Cortex of kidney (tissue), 1 donor: ENCODE measurements at places on chromosomes 4 and X.

DNA sequence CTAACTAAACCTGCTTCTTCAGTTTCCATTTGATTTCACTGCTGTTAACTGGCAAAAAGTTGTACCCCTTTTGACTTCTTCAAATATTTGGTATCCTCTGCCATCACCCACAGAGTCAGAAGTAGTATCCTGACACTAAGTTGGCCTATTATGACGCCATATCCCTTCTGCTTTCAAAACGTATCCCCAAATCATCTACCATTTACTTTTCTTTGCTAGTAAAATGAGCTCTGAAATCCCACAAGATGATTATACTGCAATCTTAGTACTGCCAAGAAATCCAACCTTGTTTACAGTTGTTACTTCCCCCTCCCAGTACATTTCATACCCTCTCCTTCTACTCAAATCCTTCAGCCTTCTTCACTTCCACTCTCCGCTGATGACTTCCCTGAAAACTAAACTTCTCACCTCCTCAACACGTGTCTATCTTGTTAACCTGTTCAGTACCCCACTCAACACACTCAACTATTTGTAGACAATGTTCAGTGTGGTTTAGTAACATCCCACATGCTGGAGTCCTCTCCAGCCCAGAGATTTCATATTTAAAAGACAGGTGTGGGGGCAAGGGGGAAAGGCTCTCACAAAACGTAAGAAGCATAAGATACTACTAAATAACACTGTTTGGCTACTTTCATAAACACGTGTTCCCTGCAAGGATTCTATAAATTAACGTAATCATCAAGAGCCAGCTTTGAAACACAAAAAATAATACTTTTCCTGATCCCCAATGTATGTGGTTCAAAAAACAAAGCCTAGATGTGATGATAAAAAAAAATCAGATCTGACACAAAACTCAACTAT lies 1.3 kb downstream of the NAF1 start:
- no peak for DNase-seq

DNA sequence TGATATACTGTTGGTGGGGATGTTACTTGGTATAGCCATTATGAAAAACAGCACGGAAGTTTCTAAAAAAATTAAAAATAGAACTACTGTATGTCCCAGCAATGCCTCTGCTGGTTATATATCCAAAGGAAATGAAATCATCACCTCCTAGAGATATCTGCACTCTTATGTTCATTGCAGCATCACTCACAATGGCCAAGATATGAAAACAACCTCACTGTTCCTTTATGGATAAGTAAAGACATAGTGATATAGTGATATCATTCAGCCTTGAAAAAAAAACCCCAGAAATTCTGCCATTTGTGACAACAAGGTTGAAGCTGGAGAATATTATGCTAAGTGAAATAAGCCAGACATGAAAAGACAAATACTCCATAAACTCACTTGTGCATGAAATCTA lies 543.8 kb upstream of the SLIT2 start:
- DNase-seq = no peak

- DNase-seq = no peak
Observed at GRCh38 chr4:144701683-144702233, 55.8 kb downstream of the HHIP start.

GRCh38 chr4:1449475-1449832 lies 43.2 kb upstream of the NKX1-1 start:
- DNase-seq = no peak

- DNase-seq = no peak
Observed at GRCh38 chr4:71287305-71287704, 51.5 kb upstream of the SLC4A4 start.

GRCh38 chr4:83455281-83456183 lies at the start of the genes HELQ and MRPS18C:
TSS of gene HELQ (minus strand) at chr4:83455823. CDS start at chr4:83455693, 130 bp downstream.
TSS of gene MRPS18C (plus strand) at chr4:83456058. CDS start at chr4:83456078, 20 bp downstream.
- peak; percentile 15 for DNase-seq

DNA sequence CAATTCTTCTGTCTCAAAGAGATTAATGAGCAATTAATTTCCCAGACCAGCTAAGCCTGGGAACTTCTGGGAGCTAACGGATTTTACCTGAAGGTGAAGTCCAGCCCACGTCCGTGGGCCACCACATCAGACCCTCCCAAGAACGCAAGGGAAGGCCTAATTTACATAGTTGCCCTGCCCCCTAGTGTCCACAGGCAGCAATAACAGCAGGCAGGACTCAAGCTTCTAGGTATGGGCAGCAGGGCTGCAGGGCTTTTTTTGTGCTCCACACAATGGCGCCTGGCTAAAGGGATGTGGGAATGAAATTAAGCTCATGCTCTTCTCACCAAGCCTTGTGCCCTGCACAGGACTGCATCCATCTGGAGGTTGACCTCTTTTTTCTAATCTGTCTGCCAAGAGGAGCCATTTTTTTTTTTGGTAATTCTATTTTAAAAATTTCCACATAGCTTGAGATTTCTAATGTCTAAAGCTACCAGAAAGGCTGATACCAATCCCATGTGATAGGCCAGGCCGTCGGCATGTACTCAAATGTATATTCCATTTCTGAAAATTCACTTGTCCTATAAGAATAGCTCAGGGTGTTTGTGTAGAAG lies 111.9 kb upstream of the TMEM164 start:
- DNase-seq = no peak

GRCh38 chrX:20144491-20144890 lies 2.9 kb upstream of the EIF1AX start:
- DNase-seq = no peak

GRCh38 chrX:19555683-19556082 lies 40.4 kb upstream of the MAP3K15 start:
- no peak for DNase-seq

DNA sequence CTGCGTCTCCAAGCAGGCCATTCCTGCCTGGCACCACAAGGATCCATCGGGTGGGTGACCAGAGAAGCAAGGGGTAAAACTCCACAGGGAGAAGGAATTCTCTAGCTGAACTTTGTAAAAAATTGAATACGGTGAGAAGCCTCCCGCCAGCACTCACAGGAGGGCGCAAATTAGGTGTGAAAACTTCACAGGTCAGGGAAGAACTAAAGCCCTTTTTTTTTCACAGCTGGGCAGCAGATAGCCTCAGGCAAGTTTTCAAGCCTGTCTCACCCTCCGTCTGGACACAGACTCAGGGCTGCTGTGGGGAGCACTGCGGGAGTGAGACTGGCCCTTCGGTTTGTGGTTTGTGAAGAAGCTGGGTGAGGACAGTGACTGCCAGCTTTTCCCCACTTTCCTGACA lies 224.1 kb upstream of the FGF16 start:
- DNase-seq = no peak

GRCh38 chr4:52755426-52755825 lies 4.2 kb upstream of the ERVMER34-1 start:
- DNase-seq = no peak

DNA sequence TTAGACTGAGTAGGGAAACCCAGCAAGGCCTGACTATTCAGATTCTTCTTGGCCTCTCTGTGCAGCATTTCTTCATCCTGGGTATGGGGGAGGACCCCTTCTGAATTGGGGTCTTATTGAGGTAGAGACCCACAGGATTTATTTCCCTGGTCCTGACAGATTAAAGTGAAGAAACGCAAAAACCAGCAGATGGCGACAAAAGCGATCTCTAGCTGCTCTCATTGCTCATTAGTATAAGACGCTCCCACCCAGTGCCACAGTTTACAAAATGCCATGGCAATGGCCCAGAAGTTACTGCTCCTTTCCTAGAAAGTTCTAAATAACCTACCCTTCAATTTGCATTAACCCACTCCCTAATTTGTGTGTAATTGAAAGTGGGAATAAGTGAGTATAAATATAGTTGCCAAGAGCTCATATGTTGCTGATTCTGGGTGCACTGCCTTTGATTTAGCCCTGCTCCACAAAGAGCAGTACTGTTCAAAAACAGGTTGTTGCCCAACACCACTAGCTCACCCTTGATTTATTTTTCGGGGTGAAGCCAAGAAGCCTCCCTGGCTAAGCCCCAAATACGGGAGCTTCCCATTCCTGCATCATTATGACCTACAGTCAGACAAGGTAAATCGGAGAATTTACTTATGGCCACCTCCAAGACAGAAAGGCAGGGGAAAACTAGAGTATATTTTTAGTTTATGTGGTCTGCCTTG lies 3.7 kb upstream of the BEX4 start:
- no peak for DNase-seq

GRCh38 chr4:48633657-48634056 lies 143.6 kb downstream of the ZAR1 start:
- no peak for DNase-seq

DNA sequence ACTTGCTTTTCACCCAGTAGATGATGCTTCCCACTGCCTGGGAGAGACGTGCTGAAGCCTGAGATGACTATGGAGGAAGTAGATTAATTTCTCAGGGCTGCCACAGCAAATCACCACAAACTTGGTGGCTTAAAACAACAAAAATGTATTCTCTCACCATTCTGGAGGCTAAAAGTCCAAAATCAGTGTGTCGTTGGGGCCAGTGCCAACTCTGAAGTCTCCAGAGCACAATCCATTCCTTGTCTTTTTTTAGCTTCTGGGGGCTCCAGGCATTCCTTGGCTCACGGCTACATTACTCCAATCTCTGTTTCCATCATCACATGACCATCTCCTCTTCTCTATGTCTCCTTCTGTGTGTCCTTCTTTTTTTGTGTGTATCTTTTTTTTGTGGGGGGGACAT lies 105.8 kb upstream of the C1QTNF7 start:
- no peak for DNase-seq

DNA sequence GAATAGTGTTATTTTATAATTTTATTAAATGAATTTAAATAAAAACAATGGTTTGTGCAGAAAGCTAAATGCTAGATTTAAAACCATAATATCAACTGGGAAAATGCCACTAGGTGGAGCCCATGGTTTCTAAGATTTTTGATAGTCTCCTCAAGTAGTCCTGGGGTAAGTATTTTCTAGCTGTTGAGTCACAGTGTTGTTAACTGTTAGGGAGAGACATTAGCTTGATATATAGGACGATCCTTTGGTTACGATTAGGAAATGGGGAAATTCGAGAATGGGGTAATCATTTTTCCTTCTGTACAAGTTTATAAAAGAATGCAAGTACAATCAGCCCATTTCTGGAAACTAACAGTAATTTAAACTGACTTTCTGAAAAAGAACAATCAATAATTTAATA lies 378.4 kb downstream of the ANKRD50 start:
- DNase-seq = no peak

DNA sequence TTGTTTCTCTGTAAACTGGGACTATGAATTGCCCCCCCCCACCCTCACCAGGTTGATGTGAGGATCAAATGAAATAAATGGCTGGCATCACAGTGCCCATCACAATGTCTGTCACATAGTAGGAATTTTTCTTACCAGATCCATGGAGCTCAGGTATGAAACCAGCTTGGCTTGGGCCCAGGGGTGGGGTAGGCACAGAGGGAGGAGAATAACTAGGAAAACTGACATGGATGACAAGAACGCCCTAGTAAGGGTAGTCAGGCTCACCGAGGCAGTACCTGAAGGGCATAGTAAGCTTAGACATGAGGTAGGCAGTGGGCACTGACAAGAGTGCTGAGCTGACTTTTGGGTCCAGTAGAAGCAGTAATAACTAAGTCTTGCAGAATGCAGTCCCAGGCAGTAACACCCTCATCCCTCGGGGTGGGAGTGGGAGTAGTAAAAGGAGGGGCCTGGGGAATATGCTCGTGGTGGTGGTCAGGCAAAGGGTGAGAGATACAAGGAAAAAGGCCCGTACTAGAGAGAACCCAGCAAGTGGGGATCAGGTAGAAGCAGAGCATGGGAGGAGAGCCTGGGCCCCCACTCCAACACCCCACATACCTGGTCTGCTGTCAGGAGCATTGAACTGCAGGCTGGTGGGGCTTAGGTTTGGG lies 155.9 kb upstream of the PJA1 start:
- no peak for DNase-seq

DNA sequence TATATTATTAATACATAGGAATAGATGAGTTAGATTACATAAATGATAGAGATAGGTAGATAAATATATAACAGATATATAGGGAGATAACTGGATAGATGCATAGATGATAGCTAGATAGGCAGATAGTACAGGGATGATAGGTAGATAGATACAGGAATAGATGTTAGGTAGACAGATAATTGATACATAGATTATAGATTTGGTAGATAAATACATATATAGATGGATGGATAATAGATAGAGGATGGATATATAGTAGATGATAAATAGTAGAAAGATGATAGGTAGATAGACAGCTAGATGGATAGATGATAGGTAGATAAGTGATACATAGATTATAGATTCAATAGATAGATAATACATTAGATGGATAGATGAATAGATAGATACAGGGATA lies 283.6 kb downstream of the SHOX start:
- DNase-seq = no peak

GRCh38 chrX:8688776-8689175 lies 43.2 kb downstream of the ANOS1 start:
- no peak for DNase-seq

- no peak for DNase-seq
Observed at GRCh38 chrX:154074199-154074598, 23.3 kb downstream of the MECP2 start.

- no peak for DNase-seq
Observed at GRCh38 chrX:154469880-154470279, 9.2 kb downstream of the LAGE3 start.

DNA sequence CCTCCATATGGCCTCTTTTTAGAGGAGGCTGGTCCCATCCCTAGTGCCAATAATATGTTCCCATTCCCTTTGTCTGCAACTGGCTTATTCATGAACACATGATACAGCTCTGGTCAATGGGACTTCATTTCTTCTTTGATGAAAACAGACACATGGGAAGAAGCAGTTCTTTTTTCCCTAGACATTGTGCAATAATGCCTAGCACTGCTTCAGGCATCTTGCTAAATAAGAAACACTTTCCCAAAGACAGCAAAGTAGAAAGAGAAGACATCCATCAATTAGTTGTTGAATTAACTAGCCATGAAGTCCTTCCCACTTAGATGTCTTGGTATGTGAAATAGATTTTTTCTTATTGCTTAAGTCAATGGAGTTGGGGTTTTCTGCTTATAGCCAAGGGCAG lies 40.1 kb upstream of the TRPC3 start:
- no peak for DNase-seq

DNA sequence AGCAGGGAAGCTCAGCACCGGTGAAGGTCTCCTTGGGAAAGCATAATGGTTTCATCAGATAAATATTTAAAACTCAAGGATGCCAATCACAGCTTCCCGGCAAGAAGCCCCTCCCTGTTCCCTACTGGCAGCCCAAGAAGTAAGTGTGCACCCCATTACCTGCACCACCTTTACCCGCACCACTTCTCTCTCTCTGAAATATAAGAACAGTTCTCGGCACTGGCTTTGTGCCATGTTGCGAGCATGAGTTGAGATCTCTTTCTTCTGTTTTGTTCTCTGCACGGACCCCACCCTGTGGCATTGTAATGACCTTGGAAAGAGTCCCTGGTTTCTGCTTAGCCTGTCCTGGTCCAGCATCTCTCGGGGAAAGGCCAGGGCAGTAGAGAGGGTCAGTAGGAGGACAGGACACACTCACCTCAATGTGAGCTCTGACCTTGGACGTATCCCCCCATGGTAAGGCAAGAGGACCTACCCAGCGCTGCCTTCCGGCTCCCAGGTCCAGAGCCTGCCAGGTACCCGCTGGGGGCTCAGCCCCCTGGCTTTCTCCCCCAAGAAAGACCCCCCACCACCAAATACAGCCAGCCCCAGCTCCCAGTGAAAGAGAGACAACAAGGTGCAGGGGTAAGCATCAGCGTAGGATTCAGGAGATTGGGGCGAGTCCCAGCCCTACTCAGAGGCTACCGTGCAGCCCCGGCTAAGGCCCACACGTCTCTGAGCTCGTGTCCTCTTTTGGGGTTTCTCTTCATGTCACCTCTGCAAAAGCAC lies 80.7 kb downstream of the PSAPL1 start:
- DNase-seq = no peak
